ENCODE measurements at places on chromosomes 1 and 21.

DNA sequence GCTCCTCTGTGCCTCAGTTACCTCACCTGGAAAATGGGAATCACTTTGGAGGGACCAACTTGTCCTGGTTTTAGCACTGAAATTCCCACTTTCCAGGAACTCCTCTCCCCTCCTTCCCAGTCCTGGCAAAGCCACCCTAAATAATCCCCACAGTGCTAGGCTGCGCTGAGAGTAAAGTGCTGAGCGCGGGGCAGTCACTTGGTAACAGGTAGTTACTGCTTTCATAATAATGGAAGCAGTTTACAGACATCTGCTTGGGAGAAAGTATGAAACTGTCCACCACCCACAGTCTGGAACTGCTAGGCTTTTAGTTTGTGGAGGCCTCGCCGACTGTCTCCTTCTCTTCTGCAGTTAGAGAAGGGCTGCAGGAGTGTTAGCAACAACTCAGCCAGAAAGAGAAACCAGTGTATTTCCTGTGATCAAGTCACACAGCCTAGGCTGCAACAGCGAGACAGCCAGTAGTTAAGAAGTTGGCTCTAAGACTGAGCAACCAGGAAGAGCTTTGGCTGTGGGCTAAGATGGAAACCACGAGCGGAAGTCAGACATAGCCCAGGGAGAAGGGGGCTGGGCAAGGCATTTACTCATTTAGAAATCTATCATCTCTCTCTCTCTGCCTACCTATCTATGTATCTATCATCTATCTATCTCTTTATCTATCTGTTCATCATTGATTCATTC, 30.8 kb upstream of the ABCG1 start:
- DNase-seq, result peak; percentile 48

DNA sequence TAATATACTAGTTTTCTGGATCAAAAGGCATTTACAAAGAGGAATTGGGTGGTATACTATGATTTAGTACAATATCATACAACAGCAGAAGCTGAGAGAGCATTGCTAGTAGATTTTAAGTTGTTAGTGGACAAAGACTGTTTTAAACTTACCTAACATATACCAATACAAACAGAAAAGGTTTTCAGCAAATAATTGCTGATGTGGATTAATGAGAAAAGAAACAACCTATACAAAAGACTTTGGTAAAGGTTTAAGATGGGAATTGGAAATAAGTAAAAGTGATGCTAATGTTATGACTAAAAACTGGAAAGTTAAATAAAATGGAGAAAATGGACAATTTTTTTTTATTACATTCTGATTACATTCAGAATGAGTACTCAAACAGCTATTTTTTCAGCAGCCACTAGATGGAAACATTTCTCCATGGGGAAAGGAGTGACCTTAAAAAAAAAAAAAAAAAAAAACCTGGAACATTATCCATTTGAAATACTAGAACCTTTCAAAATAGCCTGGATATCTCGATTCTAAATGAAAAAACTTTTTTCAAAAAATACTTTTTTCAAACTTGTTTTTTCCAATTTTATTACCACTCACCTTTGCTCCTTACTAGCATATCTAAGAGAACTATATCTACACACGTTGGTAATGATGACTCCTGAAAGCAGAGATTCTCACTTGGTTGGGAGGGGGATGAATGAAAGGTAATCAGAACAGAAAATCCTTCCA, 55.4 kb downstream of the EPRS1 start:
- DNase-seq, result no peak

DNA sequence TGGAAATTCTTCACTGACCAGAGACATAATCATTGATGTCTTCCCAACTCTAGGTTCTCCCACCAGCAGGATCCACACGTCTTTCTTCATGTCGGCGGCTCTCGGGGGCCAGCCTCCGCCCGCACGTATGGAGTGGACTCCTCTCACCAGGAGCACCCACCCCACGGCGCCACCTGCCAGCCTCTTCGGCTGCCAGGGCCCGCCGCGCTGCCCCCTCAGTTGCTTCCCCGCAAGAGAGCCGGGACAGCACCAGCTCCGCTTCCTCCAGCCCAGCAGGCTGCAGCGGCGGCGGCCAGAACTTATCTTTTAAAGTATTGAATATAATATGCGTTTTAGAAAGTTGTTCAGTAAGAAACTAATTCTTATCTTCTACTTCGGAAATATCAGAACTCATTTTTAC, 273.5 kb downstream of the LIPI start:
- no peak for DNase-seq

- no peak for DNase-seq
Measured at GRCh38 chr1:20158358-20159070, 19.4 kb downstream of the PLA2G2F start.

DNA sequence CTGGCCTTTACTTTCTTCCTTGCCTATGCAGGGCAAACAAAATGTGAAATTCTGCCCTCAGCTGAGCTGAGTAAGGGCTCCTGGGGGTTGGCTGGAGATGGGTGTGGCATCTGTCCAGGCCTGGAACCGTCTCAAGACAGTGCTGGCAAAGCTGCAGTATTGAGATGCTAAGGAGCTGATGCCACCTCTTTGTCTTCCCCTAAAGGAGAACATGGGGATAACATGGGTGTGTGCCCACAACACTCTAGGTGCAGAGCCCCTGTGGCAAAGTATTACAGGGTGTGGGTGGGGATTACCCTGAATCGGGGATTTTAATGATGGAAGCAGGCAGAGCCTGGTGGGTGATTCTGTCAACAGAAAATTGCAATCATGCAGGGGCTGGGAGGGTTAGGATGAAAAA, 2.5 kb upstream of the ST3GAL3 start:
- DNase-seq, result no peak

GRCh38 chr21:16514316-16514715, 784.5 kb downstream of the USP25 start:
- DNase-seq, result no peak

DNA sequence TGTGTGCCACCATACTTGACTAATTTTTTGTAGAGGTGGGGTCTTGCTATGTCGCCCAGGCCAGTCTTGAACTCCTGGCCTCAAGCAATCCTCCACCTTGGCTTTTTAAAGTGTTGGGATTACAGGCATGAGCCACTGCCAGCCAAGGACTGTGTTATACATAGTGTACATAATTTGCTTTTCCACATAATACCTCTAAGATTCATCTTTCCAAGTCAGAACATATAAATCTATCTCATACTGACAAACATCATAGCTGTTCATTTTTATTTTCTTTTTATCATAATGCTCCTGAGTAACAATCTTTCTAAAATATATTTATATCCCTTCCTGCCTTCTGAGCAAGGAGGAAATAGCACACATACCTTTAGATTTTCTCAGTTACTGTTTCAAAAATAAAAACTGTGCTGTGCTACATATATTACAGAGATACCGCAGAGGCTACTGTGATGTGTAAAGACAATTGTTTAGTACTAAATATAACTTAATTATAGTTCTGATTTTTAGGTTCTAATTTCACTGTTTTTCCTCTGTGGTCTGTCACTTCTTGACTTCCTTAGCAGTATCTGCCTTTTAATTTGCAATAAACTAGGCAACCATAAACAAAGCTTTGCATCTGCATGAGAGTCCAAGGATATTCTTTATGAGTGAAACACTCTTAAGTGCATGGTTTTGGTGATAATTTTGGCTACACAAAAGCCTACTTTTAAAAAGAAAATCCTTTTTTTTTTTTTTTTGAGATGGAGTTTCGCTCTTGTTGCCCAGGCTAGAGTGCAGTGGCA, 59.3 kb downstream of the EYA3 start:
- DNase-seq, result no peak

GRCh38 chr1:205088341-205088740, 4.1 kb upstream of the TMEM81 start:
- DNase-seq, result no peak

DNA sequence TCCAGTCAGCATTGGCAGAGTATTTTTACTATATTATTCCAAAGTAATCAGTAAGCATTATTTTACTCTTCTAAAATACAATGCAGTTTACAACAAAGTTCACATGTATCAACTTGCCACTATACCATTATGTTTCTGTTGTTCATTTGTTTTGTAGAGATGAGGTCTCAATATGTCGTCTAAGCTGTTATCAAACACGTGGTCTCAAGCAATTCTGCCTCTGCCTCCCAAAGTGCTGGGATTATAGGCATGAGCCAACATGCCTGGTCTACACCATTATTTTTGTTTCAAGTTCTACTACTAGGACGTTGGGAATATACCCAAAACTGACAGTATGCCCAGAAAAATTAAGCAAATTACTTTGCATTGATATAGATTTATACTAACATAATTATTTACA, 19.8 kb downstream of the FAF1 start:
- DNase-seq, result no peak

GRCh38 chr1:225963735-225964530, 22.9 kb upstream of the LEFTY2 start:
- no peak for DNase-seq

GRCh38 chr1:13573586-13573985, 10.0 kb upstream of the PDPN start:
- no peak for DNase-seq

GRCh38 chr1:239467730-239468129, 81.4 kb downstream of the CHRM3 start:
- no peak for DNase-seq

DNA sequence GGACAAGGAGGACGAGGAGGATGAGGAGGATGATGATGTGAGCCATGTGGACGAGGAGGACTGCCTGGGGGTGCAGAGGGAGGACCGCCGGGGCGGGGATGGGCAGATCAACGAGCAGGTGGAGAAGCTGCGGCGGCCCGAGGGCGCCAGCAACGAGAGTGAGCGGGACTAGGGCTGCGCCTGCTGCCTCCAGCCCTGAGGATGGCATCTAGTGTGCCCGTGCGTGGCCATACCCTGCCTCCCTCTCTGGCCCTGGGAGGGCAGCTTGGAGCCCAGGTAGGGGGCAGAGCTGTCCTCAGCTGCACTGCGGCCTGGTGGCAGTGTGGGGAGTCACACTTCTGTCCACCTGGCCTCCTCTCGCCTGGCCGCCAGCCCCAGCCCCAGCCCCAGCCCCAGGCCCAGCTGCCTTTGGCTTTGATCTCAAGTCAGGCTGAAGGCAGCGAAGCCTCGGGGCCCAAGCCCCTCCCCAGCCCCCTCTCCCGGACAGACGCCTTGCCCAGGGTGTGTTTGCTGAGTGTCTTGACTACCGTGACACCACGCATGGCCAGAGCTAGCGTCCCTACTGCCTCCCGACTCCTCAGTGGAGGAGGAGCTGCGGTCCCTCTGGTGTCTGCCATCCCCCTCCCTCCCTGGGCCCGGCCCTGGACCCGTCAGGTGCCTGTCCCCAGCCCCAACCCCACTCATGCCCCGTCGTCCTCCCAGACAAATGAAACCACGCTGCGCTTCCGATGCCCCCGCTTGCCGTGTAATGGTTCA, 155.2 kb downstream of the PEX14 start:
- DNase-seq, result no peak

DNA sequence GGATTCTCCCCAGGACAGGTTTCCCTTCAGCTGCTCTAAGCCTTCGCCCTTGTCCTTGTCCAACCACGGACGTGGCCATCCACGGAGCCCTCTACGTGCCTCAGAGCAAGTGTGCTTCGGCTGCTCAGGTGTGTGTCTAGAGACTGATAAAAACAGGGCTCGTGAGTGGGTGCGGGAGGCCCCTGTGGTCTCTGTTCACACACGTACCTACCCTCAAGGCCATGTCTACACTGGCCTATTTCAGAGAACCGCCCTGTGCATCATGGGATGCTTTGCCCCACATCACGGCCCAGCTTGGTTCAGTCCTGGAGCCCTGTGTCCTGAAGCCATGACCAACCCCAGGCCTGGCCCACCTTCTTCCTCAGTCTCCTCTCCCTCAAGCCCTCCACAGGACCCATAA, 24.6 kb upstream of the RUNX3 start:
- DNase-seq, result no peak

GRCh38 chr1:26161415-26162219, 2.7 kb downstream of the FAM110D start:
- DNase-seq, result peak; percentile 18

DNA sequence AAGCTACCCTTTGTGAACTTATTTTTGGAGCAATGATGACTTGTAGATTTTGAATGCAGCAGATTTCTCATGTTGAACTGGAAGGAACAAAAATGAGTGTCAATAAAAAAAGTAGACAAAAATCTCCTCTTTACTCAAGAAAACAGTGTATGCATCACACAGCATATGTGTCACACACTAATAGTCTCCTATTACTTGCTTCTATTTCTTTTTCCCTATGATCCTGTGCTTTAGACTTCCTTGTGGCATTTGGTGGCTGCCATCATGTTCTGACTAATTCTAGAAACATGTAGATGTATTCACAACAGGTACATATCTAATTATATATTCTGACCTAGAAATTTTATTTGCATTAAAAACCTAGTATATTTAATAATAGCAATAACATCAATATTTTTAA, 14.3 kb downstream of the RC3H1 start:
- no peak for DNase-seq

DNA sequence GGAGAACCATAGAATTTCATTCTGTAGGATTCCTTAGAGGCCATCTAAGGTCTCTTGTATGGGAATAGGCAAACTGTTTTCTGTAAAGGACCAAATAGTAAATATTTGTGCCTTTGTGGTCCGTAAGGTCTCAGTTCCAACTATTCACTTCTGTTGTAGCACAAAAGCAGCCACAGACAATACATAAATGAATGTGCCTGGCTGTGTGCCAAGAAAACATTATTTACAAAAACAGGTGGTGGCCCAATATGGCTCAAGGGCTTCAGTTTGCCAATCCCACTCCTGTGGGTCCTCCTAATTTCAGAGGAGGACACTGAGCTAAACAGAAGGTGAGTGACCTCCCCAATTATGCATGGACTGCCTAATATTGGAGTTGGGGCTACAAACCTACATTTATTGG, 67.6 kb upstream of the EDEM3 start:
- DNase-seq, result no peak

DNA sequence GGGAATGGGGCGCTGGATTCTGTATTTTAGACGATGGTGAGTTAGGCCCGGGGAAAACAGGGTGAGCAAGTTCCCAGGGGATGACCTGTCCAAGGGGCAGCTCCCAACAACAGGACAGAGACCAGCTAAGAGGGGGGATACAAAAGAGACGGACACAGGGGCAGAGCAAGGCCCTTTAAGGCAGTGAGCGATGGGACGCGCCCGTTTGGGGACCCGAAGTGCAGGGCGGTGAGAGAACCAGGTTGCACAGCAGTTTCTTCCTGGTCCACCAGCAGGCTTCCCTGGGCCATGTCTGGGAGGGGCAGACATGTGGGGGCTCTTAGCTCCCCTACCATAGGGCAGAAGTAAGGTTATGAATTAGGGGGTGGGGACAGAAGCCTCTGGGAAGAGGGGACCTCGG, 22.0 kb downstream of the INAVA start:
- DNase-seq, result no peak

GRCh38 chr1:20194757-20195461, 8.6 kb upstream of the PLA2G2C start:
- no peak for DNase-seq

- no peak for DNase-seq
Measured at GRCh38 chr1:239458144-239458500, 71.8 kb downstream of the CHRM3 start.

GRCh38 chr1:23424293-23425192, at the start of gene TCEA3:
Gene TCEA3, minus strand, starts transcription at chr1:23424748. Its CDS starts 115 bp downstream, at chr1:23424633.
- DNase-seq, result no peak

DNA sequence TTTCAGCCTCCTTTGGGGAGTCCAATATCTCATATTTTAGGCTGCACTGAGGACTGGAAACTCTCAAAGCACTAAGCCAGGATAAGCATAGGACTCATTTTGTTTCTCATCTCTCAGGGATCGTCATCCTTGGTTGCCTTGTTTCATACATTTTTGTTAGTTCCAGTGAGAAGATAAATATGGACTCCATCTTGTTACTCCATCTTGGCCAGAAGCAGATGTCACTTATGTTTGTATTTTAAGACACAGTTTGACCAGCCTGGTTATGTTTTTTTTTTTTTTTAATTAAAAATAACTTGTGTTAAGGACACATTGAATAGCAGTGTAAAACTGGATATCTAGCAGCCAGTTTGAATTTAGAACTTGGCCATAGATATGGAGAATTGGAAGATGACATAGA, 34.7 kb downstream of the DISP3 start:
- DNase-seq, result no peak

All from stimulated activated CD8-positive, alpha-beta memory T cell treated with anti-CD3 and anti-CD28 coated beads, Interleukin-7, amount 100 ng/mL, for 48 hours (primary cell).